ENCODE measurements at places on chromosomes 2 and 18. TPM values are rescaled to one million over a fixed set of nuclear protein-coding genes. Genes with fewer than 3 reads are reported as not detected.

SLC35F5 gene
- 110 TPM for total RNA-seq

- no peak for DNase-seq
Measured at GRCh38 chr2:131394147-131394931, 30.4 kb upstream of the RAB6D start.

DNA sequence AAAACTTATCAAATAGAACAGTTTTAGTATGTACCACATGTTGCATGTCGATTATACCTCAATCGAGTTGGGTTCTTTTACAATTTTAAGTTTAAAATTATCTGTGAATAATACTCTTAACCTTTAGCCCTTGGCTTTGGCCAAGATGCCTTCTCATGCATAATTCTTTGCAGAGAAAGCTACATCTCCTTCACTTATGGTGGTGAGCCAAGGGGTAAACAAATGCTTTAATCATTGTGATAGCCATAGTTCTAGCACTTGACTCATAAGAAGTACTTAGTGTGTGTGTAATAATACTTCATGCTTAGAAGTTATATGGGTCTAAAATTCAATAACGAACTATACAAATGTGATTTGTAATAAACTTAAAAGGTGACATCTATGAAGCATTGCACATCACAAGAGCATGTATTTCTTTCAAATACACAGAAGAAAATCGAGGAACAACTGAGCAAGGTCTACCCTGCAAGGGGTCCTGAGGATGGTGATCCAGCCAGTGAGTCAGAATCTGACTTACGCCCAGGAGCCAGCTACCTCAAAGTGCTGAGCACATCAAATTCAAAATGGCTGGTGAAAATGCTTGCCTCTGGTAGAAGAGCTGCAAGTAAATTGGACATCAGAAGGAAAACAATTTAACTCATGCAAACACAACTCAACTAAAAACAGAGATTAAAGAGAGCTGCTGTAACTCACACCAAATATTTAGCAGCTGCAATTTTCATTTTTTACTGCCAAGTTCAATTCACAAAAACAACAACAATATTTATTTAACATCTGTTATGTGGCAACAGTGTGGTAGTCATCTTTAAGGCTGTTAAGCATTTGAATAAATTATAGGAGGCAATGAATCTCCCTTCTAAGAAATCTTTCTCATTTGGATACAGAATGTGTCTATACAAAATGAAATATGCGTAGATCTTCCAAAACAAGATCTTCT lies 23.8 kb upstream of the TTC39C start:
- DNase-seq = no peak

DNA sequence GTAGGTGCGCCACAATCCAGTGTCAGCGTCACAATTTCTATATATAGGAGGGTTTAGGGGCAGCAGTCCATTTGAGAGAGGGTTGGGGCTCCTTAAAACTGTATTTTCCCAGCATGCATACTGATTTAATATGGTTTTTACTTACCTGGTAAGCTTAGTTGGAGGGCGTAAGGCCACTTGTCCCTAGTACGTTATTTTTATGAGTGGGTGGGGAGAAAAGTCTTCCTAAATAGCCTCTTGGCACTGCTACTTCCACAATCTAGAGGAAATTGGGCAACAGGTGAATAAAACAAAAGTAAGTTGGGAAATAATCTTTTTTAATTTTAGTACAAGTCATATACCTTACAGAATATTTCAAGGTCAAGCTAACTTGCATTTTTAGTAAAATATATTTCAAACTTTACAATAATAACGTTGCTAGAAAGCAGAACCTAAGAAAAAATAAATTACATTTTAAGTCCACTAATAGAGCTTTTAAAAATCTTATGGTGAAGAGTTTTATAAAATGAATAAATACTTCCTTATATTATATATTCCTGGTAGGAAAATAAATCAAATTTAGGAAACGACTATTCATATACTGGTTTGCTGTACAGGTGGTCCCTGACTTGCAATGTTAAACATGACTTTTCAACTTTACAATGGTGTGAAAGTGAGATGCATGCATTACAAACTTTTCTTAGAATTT lies 20.9 kb downstream of the DHRS9 start:
- DNase-seq = no peak

GRCh38 chr2:18889565-18890332 lies 300.4 kb upstream of the NT5C1B start:
- no peak for DNase-seq

GRCh38 chr2:74849228-74849892 lies 15.4 kb downstream of the HK2 start:
- no peak for DNase-seq

GRCh38 chr2:102042196-102043081 lies 50.7 kb downstream of the IL1R2 start:
- no peak for DNase-seq

DNA sequence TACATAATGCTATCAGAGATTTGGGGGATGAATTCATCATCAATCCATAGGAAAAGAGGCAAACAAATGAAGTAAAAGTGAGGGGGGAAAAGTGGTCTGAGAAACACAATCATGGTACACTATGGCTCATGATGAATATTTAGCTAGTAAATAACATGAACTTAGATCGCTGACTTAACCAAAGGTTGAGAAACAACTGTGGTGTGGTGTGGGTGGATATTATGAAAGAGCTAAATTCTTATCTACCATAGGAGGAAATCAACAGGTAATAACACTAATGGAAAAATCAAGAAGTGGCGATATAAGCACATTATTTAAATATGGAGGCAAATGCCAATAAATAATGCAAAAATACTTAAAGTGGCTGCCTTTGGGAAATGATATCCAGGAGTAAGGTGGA lies 12.2 kb upstream of the TPRKB start:
- no peak for DNase-seq
